ENCODE measurements at places on chromosomes 4 and X.

DNA sequence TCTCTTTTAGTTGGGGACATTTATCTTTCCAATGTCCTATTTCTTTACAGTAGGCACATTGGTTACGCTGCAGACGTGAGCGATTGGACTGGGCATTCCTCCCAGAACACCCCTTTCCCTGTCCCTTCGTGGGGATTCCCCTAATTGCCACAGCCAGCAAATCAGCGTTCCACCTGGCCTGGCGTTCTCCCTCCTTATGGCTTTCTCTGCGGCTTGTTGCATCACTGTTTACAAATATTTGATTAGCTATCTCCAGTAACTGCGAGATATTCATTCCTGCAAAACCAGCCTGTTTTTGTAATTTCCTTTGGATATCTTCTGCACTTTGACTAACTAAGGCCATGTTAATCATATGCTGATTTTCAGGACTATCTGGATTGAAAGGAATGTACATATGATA, 202.5 kb upstream of the KLF8 start:
- DNase-seq = no peak

DNA sequence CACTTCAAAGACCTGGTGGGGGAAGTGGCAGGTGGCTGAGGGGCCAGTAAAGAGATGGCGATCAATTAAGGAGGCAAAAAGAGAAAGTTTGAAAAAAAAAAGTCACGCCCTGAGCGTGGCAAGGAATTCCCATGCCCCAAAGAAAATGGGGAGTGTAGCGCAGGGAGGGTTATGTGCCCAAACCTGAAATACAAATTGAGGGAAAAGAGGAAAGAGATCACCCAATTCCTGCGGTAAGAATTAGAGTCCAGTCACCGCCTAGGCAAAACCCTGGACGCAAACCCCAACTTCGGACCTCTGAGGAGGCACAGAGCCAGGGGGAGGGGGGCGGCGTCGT, 595 bp downstream of the ENOX2 start:
- no peak for DNase-seq

- DNase-seq = no peak
Observed at GRCh38 chr4:8742546-8742945, 129.1 kb downstream of the HMX1 start.

DNA sequence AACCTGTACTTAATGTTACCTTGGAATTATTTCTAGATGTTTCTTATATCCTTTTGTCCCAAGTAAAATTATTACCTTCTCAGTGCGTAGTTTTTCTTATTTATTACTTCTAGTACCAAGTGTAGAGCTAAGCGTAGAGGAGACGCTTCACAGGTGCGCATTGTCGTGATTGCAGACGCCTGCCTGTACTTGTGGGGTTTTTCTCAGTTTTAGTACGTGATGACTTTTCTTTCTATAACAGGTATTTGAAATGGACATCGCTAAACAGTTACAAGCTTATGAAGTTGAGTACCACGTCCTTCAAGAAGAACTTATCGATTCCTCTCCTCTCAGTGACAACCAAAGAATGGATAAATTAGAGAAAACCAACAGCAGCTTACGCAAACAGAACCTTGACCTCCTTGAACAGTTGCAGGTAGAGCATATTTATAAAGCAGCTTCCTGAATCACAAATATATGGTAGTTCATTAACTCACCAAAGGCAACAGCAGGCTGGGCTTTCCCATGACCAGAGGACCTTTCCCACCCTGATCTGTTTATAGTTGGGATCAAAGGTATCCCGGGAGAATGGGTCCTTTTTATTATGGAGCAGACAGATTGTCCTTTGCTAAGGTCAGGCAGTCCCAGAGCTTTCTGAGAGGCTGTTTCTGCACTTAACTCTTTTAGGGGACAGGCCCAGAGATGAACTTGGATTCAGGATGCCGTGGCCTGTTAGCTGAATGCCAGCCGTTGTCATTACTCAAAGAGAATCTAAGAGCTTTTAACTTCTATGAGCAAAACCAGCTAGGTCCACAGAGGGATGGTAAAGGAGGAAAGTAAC, 172.9 kb downstream of the PTTG2 start:
- no peak for DNase-seq

- DNase-seq = no peak
Observed at GRCh38 chrX:126237524-126237923, 71.4 kb upstream of the DCAF12L2 start.

GRCh38 chr4:61407642-61408618, 207.8 kb downstream of the ADGRL3 start:
- DNase-seq = no peak

GRCh38 chr4:3675251-3676115, 90.7 kb upstream of the ADRA2C start:
- no peak for DNase-seq

DNA sequence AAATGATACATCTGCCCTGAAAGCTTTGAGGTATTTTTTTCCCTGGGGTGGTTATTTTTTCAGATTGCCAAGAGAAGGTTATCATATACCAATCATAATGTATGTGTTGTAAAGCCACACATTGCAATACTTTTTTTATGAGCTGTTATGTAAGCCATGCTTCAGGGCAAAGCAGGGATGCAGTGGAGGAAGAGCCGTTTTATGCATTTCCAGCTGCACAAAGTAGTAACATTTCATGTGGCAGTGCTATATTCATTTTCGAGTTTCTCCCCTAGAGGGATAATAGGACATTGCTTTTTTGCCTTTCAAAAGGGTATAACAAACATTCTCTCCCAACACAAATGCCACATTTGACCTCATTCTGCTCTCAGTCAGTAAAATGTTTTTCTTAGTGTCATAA, 68.5 kb downstream of the GALNT7 start:
- DNase-seq = no peak

DNA sequence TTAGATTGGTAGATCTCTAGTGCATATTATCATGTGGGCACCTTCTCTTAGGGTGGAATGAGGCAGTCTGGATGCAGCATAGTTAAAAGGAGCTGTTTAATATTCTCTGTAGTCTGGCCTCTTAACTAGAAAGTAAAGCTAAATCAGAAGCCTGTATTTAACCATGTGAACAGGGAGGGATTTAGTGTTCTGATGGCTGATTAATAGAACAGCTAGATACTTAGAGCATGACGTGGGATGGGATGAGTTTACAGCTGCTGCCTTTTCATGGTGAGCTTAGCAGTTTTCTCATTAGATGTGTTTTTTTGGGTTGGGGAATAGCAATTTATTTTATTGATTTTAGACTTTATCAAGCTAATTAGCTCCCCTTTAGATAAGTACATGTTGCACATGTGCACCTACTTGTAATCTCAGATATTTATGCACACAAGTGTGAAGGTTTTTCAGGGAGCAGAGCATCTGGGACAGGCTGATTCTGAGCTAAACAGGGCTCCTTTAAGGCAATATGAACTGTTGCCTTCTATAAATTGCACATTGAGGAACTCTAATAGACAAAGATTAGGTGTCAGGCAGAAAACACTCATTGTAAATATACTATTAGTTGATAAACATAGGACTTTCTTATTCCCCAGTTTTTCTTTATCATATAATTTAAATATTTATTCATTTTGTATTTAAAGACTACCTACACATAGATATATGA, 34.1 kb downstream of the YIPF6 start:
- DNase-seq = no peak

GRCh38 chr4:156968479-156968984, 3.1 kb downstream of the PDGFC start:
- DNase-seq = no peak

GRCh38 chr4:122625156-122625555, 4.3 kb upstream of the IL21 start:
- DNase-seq = no peak

- DNase-seq = no peak
Observed at GRCh38 chr4:139144161-139144859, 32.7 kb downstream of the ELF2 start.

- DNase-seq = no peak
Observed at GRCh38 chr4:119646347-119647071, 17.9 kb upstream of the PDE5A start.

DNA sequence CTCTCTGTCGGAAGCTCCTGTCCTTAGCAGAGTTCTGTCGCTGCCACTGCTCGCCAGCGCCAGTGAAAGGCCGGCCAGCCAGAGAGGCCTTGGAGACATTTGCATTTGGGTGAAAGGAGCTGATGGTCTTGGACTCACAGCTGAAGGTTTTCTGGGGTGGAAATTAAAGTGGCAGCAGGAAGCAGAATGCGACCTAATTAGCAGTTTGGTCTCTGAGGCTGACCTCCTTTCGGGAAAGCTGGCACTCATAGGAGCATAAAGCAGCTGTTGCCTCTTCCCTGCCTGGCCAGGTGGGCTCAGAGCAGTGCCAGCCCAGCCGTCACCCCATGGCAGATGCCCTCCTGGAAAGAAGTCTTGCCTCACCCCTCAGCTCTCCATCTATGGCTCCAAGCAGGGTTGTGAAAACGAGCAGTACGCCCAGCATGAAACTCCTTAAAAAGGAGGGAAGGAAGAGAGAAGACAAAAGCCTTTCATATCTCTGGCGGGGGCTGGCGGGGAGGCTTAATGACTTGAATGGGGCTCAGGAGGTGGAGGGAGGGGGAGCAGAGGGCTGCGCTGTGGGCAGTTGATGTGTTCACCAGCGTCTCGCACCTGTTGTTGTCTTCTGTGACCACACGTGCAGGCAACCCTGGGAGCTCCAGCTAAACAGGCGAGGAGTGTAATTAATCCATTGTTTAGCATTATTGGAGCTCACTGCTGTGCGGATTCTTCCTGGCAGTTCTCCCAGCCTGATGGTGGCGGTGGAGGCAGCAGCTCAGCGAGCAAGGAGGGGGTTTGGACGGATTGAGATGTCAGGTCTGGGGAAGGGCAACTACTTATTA, 264.0 kb downstream of the MID1IP1 start:
- no peak for DNase-seq

DNA sequence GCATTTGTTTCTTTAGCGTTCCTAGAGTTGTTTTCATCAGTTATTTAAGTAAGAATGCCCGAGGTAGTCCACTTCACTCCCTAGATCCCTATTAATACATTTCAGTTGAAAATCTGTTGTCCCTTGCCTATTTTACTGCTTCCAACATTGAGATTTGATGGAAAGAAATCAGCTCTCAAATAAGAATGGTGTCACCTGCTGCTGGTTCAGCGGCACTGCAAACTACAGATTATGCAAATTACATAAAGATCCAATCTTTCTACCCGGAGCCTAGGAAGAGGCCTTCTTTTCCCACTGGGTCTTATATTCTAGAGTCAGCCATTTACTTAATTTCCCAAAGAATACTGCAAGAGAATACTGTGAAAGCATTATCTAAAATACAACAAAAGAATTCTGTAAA, 597.6 kb upstream of the MAGEB2 start:
- no peak for DNase-seq

DNA sequence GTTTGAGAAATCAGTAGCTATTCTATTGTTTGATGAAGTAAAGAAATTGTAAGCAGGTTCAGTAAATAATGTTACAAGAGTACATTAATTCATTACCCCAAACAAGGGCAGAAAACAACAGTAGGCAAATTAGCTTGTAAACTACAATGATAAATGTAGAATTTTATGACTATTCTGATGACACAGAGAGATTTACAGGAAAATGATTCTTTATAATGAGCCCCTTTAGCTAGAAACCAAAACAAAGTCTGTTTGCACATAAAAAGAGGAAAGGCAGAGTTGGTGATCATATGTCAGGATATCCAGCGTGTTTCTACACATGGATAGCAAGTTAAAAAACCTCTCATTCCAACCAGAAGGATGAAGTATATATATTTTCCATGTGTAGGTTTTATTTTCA, 204.8 kb downstream of the CFAP299 start:
- no peak for DNase-seq

DNA sequence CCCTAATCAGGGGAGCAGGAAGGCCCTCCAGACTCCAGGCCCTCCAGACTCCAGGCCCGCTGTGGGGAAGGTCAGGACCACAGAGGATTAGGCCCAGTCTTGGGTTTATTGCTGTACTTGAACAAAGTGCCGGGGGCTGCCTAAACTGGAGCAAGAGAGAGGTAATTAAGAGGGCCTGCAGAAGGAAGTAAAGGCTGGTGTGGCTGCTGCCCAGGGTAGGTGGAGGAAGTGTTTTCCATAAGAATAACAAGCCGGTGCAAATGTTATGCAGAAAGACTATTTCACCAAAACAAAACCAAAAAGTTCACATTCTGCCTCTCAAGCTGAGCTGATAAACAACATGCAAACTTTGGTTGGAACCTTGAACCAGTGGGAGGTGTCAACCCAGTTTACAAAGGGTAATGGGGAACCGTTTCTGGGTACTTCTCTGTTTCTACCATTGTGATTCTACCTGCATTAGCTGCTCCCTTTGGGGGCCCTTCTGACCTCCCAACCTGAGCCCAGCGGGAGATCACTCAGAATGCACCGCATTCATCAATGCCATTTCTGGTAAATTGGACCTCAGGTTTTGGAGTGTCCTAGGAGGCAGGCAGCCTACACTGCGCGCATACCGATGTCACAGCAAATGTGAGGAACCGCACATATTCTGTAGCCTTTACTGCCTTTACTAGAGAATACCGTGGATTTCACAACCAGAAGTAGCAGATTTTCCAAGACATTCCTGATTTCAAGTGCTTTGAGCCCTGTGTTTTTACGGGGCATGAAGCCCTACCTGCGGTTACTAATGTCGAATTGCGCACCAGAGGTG, 59.7 kb upstream of the BCOR start:
- DNase-seq = no peak

- DNase-seq = no peak
Observed at GRCh38 chrX:44723426-44723825, 120.4 kb upstream of the DUSP21 start.

DNA sequence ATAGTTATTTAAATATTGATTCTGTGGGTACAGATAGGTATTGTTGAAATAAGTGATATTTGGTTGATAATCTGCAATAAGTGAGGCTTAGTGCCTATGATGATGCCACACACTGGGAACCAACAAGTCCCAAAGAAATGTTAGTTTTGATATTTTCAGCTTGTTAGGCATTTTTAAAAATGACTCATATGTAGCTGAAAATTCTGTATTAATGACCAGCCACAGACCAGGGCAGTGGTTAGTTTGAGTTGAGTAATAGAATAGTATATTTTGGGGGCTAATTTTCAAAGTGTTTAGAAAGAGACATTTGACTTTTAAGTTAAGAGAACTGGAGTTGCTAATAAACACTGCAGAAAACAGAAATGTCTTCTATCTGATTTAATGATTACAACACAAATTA, 9.4 kb downstream of the INTU start:
- no peak for DNase-seq

DNA sequence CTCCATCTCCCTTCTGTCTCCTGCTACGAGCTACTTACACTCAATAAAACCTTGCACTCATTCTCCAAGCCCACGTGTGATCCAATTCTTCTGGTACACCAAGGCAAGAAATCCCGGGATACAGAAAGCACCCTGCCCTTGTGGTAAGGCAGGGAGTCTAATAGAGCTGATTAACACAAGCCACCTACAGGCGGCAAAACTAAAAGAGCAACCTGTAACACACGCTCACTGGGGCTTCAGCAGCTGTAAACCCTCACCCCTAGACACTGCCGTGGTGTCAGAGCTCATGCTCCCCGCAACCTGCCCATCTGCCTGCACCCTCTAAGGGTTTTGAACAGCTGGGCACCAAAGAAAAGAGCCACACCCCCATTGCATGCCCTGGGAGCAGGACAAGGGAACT, 755.4 kb upstream of the HTR2C start:
- no peak for DNase-seq

GRCh38 chrX:101619364-101619763, 1.6 kb upstream of the ARMCX6 start:
- DNase-seq = no peak

- no peak for DNase-seq
Observed at GRCh38 chr4:189773909-189774308, 166.8 kb upstream of the FRG1 start.

Data from activated T-cell treated with anti-CD3 and anti-CD28 coated beads for 48 hours (primary cell).